ENCODE measurements at places on chromosomes 1 and 21.

DNA sequence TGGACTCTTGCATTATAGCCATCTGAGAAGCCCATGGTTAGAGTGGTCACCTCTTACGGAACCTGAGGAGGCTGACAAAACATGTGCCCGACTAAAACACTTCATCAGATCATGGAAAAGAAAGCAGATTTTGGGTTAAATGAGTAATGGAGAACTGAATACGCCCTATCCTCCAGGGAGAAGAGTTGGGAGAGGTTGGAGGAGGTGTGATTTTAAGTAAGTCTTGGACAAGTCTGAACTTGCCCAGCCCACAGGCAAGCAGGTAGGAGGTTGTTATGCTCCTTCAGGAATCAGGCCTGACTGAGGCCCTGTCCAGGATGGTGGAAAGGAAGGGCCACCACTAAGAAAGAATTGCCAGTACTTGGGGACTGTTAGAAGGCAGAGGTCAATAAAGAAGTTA lies 255.8 kb downstream of the TGFB2 start:
- no peak for DNase-seq

DNA sequence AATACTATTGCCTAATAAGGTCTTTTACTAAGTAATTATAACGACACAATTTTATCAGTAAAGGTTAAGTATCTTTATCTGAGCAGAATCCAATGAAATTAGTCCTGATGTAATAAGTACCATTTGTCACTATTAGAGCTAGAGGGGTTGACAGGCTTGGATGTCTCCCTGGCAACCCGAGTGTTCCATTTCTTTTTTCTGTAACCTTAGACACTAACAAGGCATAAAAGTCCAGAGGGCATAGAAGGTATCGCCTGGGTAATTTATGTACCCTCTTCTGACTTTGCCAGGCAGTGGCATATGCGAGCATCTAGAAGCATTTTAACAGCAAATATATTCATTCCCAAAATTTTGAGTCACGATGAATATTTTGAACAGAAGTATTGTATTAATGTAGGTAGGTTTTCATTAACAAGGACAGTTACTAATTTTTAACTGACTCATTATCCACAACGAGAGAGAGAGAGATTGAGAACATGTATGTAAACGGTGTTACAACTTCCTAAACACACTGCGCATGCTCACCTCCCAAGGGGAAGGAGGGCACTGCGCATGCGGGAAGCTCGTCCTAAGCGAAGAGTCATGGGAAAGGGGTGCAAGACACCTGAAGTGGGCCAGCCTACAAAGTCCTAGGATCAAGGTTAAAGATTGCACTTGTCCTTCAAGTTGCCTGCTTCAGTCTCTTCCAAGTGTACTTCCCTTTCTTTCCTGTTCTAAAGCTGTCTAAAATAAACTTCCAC lies 423.9 kb downstream of the DSCAM start:
- DNase-seq: no peak

DNA sequence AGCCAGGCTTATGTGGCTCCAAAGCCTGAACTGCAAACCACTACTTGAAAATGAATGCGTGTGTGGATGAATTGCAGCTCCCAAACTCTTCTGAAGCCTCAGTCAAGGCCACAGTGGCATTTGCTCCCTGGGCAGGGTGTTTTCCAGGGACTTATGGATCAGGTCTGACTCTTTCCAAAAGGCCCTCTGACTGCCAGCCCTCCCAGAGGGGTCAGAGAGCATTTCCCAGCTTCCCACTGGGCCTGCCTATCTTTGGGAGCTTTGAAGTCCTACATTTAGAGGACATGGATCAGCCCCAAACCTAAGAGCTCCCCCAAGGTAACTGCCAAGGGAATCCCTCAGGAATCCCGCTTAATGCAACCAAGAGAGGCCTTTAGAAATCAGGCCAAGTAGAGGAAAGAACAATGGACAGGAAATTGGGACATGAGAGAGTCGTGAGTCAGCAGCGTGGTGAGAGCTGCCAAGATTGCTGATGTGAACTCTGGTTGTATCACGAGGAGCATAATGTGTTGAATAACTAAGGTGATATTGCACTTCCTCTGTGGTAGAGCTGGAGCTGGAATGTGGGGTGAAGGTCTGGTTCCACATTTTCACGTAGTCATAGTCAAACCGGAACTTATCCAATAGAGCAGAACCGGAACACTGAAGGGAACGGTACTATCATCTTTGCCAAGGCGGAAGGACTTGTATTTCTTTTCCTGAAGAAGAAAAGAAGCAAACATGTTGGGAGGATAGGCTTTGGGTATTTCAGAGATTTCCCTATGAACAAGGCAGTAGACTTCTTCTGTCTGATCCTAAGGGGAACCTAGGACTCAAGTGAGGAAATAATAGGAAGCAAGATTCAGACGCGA lies 99.4 kb upstream of the JUN start:
- no peak for DNase-seq

- DNase-seq: no peak
Observed at GRCh38 chr1:161805399-161806197, 39.5 kb downstream of the ATF6 start.

GRCh38 chr1:111976842-111977241 lies 12.6 kb downstream of the KCND3 start:
- no peak for DNase-seq

DNA sequence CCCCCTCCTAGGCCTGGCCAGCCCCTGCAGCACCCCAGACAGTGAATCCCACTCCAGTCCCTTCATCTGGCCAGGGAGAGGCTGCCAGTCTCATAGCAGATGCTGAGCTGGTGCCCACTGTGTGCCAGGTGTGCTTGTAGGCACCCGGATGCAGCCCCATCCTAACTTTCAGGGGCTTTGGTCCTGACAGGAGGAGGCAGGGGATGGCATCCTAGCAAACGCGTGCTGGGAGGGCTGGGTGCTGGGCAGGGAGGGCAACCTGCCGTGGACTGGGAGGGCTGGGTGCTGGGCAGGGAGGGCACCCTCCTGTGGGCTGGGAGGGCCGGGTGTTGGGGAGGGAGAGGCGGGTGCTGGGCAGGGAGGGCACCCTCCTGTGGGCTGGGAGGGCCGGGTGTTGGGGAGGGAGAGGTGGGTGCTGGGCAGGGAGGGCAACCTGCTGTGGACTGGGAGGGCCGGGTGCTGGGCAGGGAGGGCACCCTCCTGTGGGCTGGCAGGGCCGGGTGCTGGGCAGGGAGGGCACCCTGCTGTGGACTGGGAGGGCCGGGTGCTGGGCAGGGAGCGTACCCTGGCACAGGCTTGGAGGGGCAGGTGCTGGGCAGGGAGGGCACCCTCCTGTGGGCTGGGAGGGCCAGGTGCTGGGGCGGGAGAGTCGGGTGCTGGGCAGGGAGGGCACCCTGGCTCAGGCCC lies 35.3 kb downstream of the SLC19A1 start:
- no peak for DNase-seq

GRCh38 chr1:110605901-110606656 lies at the start of gene KCNA2:
KCNA2 (minus strand) TSS chr1:110606358; CDS start chr1:110604782, 1,576 bp downstream.
- DNase-seq: peak; percentile 78

DNA sequence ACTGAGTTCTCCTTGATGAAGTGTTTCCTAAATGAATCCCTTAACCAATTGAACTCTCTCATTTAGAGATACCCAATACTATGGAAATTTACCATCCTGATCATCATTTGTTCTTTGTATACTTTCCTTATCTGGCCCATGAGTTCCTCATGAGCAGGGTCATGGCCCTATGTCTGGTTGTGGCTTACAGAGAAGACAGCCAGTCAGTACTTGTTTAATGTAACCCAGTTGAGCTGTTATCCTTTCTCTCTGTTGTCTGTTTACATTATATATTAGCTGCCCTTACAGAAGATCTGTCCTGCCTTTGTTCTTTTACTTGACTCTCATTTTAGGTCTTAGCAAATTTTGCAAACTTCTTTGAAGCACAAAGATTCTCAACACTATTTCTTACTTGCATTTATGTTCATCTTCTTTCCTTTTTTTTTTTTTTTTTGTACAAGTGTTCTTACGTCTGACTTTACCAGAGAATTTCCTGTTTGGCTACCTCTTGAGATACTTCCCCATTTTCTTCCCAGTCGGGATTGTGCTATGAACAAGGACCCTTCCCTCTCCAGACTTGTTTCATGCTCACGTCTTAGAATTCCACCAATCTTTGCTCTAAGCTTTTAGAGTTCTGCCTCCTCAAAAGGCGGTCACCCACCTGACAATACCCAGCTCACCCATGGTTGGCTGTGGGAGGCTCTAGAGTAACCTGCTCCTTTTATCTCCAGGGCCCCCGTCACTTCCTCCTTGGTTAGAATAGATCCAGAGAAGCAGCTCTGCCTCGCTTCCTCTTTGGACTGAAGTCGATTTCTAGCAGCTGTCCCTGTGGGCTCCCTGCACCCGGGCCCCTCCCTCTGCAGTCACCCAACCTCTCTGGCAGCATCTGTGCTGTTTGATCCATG lies 53.6 kb upstream of the RUNX1 start:
- no peak for DNase-seq

GRCh38 chr1:95098196-95098595 lies 19.0 kb upstream of the TLCD4 start:
- DNase-seq: no peak

- DNase-seq: no peak
Observed at GRCh38 chr1:162422662-162423375, 10.9 kb upstream of the SH2D1B start.

- no peak for DNase-seq
Observed at GRCh38 chr1:181159451-181160140, 71.1 kb downstream of the IER5 start.

DNA sequence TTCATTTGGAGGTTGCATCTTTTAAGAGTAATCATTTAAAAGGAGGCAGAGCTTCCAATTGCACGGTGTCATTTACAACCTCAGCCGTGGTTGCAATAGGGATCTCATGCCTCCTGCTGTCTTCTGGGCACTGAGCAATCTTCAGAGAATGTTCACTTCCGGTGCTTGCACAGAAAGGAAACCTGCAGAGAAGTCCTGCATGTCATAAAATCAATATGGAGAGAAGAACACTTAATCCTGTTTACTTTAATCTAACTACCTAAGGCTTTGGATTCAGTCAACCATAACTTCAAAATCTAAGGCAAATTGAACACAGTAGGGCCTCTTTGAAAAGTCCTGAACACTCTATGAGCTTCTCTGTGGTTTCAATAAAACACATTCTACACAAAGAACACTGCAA lies 11.3 kb upstream of the MAP10 start:
- DNase-seq: no peak

- no peak for DNase-seq
Observed at GRCh38 chr1:57572016-57572415, 148.2 kb upstream of the DAB1 start.

GRCh38 chr1:167821969-167822685 lies 91.8 kb downstream of the ADCY10 start:
- DNase-seq: no peak

DNA sequence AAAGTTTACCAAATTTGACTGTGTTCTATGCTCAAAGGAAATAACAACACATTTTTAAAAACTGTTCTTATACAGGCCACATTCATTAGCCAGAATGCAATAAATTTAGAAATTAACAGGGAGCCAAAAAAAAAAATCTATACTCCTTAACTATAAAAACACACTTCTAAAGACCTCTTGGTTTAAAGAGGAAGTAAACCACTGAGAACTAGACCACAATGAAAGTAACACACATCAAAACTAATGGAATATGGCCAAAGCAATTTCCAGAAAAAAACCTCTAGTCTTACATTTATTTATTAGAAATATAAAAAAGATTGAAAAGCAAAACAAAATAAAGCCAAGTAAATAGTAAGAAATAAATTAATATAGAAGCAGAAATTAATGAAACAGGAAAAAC lies 48.9 kb upstream of the GADD45A start:
- no peak for DNase-seq

DNA sequence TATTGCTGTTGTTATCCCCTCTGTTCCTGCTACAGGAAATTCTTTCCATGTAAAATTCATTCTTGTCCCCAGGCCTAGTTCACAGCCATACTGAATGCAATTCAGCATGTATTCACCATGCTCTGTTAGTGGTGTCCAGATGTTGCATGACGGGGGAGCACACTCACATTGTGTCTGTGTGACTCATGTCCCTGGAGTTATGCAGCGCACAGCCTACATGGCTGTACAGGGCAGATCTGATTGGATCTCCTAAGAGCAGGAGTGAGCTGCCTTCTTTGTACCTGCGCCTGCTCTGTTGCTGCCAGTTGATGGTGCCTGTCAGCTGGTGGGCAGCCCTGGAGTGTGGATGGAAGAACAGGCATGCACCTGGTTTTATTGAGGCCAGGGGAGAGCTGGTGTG lies 17.6 kb downstream of the HTR6 start:
- no peak for DNase-seq

- no peak for DNase-seq
Observed at GRCh38 chr1:53121319-53122172, 20.9 kb downstream of the SLC1A7 start.

- no peak for DNase-seq
Observed at GRCh38 chr1:37306871-37307270, 167.5 kb upstream of the ZC3H12A start.

DNA sequence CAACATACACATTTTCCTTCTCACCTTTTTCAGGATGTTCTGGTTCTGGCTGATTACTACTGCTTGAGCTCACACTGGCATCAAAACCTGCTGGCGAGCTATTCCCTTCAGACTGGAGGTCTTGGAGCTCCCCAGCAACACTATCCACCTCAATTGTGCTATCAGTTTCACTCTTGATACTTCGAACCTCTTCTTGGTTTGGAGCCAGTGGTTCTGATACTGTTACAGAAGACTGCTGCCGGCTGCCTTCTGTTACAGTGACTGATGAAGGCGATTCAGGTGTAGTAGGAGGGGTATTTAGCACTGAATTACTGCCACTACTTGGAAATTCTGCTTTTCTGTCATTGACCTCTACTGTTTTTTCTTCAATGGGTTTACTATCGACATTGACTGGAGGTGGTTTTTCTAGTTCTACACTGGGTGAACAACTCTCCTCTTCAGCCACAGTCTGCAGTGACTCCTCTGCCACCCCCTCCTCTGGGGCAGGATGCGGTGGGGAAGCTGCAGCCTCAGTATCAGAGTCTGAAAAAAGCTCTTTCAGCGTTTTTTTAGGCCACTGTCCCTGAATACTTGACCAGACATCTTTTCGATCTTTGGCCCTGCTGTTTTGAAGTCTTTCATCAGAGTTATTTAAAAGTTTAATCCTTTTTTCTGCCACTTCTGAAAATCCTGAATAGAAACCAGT lies 20.7 kb upstream of the RBM34 start:
- no peak for DNase-seq
